Fibroblast of skin of abdomen (primary cell): ENCODE measurements at places on chromosomes 2 and 18.

DNA sequence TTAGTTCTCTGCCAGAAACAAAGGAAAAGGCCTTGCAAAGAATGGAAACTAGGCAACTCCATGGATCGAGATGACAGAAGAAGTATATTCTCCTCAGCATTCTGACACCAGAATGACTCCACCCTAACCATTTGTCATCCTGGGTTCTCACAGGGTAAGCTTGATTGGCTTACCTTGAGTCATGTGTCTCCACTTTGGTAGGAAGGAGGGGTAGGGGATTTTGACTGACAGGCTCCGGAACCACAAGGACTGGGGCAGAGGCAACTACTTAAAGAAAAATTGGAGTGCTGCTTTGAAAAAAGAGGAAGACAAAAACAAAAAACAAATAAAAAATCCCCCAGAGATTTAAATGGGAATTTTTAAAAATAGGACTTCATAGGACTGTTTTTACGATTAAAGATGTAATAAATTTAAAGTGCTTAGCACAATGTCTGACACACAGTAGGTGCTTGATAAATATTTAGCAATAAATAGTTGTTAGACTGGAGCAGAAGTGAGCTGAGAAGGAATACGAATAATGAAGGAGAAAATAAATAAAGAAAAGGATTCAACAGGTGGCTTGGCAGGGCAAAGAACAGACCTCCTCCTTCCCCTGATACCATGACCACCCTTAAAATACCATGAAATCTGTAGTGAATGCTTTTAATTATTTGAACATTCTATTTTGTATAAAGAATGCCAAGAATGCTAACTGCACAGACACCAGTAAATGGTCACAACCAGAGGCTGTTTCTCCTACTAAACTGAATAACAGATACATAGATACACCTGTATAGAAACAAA is 230.2 kb downstream of the CDCA7 start:
- DNase-seq = no peak

DNA sequence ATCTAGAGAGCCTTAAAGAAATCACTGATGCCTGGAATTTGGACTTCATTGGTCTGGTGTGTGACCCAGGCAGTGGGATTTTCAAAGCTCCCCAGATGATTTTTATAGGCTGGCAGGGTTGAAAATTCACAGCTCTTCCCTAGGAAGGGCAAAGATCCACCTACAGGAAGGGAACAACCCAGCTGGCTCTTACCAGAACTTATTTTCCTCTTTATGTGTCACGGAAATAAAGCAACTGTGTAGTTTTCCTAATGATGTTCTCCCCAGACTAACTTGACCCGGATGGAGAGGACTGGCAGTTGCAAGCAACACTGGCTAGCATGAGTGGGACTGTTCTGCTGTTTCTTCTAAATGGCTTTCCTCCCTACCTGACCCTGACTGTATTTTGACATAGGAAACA is 235.6 kb downstream of the ALPK2 start:
- DNase-seq = no peak

- DNase-seq = peak; percentile 63
These were observed 225.3 kb upstream of the AGAP1 start for GRCh38 chr2:235268535-235268934.

DNA sequence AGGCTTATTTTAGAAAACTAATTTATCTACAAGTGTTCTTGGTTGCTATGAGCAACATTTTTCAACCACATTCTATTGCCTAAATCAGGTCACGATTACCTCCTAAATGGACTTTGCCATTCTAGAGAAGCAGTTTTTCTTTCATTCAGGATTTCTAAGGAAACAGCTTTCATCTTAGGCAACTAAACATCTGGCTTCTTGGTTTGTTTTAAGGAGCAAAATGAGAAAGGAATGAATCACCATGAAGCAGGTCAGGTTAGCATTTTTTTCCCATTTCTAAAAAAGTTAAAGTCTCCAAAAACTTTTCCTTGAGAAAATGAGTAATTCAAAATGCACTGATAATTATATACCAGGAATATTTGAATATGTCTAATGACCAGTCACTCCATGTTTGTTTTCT is 114.8 kb downstream of the GAREM1 start:
- DNase-seq = peak; percentile 70

GRCh38 chr18:48885266-48885923 is 65.4 kb downstream of the SMAD7 start:
- DNase-seq = peak; percentile 21

GRCh38 chr2:191907091-191907490 is 60.2 kb upstream of the CAVIN2 start:
- DNase-seq = no peak

DNA sequence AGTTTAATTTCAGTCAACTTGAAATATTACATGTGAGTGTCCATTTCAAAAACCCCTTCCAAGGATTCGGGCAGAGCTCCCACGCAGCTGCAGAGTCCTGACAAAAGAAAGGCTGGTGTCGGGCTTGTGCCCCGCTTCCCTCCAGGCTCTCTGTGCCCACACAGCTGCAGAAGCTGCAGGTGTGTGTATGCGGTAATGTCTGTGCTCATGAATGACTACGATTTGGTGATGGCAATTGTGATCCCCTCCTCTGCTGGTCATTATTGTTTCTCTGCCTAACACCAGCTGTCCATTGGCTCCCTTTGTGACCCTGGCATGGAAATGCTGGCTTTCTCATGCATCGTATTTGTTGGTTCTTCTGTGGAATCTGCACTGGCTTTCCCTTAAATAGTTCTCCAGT is 224.8 kb downstream of the NUP35 start:
- DNase-seq = peak; percentile 1

GRCh38 chr2:158313734-158314133 is 142.8 kb downstream of the CCDC148 start:
- DNase-seq = no peak

DNA sequence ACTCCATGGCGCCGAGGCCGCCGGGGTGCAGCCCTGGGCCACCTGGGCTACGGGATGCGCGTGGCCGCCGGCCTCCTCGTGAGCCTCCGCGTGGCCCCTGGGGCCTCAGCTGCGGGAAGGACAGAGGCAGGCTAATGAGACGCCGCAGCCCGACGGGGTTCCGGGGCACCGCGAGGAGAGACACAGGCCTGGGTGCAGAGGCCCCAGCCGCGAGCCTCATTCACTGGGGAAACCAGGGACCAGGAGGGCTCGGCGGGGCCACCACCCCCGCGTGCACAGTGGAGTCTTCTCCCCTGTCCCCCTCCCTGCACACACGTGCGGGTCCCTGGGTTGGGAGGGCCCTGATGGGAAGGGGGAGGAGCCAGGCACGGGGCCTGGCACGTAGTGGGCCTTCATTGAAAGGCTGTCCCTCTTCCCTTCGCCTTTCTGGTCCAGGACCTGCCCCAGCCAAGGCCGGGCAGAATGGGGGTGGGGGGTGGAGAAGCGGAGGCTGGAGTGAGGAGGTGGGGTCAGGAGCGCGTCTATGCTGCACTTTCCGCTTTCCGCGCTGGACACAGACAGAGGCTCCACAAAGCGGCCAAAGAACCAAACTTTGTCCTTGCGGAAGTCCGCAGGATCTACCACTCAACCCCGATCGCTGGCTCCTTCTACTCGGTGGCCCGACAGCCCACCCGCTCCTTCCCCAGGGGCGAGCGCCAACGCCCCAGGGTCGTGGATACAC is 9.1 kb downstream of the ALPP start:
- no peak for DNase-seq

GRCh38 chr2:230423851-230424458 is 8.0 kb downstream of the SP100 start:
- DNase-seq = no peak

GRCh38 chr2:138997856-138998517 is 217.8 kb upstream of the NXPH2 start:
- DNase-seq = peak; percentile 84

GRCh38 chr2:46984642-46985476 is 69.3 kb upstream of the MCFD2 start:
- peak; percentile 94 for DNase-seq

DNA sequence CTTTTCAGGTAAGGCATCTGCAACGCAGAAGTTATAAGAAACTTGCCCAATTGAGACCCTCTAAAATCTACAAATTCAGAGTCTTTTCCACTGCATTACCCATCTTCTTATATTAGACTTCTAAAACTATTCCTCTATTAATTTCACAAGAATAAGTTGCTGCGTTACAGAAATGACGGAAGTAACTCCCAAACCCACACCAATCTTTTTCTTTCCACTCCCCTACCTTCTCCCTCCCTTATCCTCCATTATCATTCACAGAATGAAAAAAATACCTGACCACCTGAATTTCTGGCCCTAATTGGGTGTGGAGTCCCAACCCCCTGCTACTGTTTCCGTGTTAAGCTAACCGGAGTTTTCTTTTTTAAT is 689 bp downstream of the RPRD1A start:
- no peak for DNase-seq

GRCh38 chr2:230714136-230714480 is 1.5 kb downstream of the CAB39 start:
- peak; percentile 71 for DNase-seq

DNA sequence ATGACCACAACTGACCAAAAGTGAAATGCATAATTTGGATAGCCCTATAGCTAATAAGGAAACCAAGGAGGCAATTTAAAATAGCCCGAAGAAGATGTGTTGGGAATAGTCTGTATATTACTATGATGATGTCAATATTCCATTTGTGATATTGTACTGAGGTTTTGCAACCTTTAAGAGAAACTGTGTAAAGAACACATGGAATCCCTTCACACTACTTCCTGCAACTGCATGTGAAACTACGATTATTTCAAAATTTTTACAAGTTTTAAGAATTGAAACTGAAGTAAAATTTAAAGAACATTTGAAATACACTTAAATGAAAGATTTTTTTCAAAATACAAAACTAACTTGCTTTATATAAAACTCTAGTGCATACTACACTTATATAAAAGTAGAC is 504.3 kb upstream of the ID2 start:
- no peak for DNase-seq

DNA sequence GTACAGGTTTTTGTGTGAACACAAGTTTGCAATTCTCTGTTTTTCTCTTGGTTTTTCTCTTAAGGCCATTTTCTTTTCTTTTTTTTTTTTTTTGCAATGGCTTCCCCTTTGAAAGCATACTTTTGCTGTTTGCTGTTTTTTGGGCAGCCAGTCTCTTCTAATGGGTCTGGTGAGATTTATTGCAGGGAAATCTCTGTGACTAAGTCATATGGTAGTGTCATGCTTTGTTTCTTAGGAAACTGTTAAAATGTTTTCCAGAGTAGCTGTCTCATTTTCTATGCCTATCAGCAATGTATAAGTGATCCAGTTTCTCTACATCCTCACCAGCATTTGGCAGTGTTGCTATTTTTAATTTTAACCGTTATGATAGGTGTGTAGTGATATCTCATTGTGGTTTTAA is 27.9 kb upstream of the CDCA7 start:
- DNase-seq = peak; percentile 51
